ENCODE measurements at places on chromosomes 16 and 17.

- peak; percentile 92 for DNase-seq
Measured at GRCh38 chr16:28291651-28292626, at the start of gene SBK1. TSS of gene SBK1 (plus strand) at chr16:28292525. CDS start at chr16:28317392, 24,867 bp downstream.

DNA sequence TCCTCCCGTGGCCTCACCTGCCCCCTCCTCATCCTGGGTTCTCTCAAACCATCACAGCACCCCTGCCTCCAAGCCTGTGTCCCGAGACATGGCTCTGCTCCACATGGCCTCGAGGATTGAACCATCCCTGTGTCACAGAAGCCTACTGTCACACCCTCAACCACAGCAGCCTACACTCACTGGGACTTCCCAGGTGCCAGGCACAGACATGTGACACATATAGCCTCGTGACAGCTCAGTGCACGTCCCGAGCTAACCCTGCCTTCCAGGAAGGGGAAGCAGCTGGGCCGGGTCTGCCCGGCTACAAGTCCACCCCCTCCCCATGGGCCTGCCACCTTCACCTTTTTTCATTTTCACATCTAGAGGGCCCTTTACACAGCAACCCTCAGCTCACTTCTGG lies 238.3 kb downstream of the CPPED1 start:
- peak; percentile 23 for DNase-seq

DNA sequence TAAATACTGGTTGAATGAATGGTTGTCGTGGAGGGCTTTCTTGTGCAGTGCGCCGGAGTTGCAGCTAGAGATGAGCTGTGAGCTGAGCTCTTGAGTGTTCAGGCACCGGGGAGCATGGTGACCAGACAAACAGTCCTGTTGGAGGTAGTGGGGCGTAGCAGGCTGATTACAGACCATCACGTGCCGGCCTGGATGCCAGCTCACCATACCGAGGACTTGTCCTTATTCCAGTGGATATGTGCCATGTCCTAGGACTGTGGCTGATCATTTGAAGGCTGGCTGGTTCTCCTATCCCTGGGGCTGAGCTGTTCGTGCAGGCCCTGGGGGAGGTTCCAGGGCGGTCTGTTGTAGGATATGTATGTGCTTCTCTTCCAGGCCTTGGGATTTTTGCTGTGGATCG lies 60.0 kb downstream of the ABCC1 start:
- no peak for DNase-seq

DNA sequence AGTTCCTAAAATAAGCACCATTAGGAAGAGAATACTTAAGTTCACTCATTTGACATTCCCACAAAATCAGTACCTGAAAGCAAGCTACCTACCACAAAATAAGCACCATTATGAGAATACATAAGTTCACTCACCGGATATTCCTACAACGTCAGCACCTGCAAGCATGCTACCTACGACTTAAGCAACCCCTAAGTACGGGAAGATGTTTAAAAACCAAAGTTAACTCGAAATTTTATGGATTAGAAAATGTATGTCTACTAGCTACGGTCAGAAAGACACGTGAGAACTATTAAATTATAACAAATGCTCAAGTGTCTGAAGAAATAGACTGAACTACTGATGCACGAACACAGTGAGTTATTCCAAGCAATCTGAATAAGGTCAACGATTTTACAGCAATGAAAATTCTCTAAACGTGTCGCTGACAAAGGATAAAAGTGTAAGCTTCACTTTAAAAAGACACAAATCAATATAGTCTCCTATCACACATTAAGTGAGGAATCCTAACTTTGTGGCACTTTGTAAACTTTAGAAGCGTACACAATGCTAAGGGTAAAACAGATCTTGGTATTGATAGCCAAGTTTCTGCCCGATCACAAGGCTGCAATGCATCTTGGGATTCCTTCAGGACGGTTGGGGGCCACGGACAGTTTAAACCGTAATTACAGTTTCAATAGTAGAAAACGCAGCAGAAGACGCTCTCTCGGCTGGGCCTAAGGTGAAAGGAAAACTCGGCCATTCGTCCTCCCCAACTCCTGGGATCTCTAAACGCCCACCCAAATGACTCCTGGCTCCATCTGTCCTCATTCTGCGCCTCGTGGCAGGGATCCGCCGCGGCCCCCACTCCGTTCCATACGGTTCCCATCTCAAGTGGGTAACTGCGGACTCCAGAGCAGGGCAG lies 1.3 kb downstream of the GSPT1 start:
- peak; percentile 49 for DNase-seq

DNA sequence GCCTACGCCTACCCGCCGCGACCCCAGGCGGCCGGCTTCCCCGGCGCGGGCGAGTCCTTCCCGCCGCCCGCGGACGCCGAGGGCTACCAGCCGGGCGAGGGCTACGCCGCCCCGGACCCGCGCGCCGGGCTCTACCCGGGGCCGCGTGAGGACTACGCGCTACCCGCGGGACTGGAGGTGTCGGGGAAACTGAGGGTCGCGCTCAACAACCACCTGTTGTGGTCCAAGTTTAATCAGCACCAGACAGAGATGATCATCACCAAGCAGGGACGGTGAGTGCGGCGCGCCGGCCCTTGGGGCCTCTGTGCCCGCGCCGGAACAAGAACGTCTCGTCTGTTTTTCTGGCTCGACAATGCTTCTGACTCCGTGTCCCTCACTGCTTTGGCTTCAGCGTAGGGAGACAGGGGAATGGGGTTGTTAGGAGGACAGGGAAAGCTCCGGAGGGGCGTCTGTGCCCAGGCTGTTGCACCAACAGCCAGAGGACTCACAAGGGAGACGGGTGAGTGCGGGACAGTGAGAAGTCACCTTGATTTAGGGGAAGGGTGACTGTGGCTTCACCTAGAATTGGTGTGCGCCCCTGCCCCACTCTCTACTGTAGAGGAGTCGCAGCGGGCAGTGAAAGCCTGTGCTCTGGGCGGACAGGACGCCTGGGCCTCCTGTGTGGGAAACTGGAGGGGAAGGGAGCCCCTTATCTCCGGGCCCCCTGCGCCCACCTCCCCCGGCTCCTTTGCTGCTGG lies 806 bp downstream of the TBX21 start:
- DNase-seq, result peak; percentile 63

GRCh38 chr17:58344791-58345157 lies 7.2 kb downstream of the SUPT4H1 start:
- peak; percentile 82 for DNase-seq

- DNase-seq, result peak; percentile 79
Measured at GRCh38 chr17:1275962-1276736, 3.3 kb upstream of the TRARG1 start.

DNA sequence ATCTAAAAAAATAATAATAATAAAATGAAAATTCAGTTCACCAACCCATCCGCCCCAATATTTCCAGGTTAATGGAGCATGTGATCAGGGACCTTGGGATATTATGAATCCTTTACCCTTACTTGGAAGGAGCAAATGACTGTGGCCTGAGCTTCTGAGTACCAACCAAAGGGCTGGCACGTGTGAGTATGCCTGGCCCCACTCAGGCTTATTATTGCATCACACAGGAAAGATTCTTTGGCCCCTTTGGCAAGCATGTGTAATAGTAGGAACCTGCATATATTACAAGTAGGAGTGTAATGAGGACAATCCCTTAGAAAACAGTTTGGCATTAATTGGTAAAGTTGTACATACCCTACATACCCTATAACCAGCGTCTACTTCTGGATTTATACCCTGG lies 7.2 kb upstream of the C17orf78 start:
- DNase-seq, result no peak

GRCh38 chr17:10668775-10669174 lies 11.7 kb upstream of the MYH3 start:
- no peak for DNase-seq

DNA sequence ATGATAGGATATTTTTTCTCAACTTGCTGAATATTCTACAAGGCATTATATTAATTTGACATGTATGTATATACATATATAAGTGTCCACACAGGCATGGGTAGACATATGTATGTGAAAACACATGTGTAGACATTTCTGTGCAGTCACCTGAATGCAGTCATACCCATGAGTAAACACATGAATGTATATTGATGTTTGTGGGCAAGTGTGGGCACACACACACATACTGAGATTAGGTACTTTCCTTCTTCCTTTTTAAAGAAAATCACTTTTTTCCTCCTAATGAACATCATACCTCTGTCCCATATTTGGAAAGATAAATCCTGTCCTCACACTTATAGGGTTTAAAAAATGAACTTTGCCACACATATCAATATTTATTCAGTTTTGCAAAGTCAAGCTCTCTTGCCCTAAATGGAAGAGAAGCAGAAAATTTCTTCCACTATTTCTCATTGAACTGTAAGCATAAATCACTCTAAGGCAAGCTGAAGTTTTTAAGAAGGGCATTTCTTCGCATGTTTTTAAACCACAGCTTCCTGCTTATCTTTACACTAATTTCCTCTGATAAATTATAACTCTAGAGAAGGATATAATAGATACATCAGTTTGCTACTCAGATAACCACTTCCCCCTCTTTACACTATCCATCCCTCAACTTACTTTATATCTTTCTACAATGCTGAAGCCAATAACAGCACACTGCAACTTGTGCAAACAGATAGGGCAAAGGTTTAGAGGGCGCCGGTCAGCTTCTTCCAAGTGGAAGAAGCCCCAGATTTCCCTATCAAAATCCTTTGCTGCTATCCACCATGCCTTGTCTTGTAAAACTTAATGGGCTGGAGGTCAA lies 49.6 kb upstream of the LRRC37A3 start:
- peak; percentile 37 for DNase-seq

DNA sequence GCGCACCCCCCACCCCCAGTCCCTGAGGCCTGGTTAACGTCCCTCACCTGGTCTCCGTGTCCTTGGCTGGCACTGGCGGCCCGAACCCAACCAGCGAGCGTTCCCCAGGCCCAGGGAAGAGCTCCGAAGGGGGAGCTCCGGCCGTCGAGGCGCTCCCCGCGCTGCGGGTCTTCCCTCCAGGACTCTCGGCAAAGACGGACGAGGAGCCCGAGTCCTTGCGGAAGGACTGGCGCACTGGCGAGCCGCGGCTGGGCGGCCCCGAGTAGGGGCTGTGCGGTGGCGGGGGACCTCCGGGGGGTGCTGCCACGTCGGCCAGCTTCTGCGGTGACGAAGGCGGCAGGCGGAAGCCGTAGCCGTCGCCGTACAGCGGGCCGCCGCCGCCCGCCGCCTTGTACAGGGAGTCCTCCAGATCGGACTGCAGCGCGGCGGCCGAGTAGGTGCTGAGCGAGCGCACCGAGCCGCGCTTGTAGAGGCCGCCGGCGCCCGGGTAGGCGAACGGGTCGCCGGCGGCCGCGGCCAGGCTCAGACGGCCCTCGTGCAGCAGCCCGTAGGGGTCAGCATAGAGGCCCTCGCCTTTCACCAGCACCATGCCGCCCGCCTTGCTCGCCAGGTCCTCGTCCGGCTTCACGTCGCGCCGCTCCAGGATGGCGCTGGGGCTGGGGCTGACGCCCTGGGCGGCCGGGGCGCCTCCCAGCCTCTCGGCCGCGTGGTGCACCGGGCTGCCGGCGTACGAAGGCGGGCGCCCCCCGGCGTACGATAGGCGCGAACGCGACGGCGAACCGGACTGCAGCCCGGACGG lies 44.1 kb downstream of the SRCIN1 start:
- DNase-seq, result peak; percentile 44

DNA sequence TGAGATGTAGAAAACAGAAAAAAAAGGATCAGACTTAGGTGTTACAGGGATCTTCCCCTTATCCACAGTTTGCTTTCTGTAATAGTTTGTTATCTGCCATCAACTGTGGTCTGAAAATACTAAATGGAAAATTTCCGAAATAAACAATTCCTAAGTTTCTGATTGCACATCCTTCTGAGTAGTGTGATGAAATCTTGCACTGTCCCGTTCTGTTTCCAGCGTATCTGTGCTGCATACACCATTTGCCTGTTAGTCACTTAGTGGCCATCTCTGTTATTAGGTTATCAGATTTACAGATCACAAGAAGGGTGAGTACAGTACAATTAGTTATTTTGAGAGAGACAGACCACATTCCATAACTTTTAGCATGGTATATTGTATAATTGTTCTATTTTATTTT lies 185.6 kb upstream of the CPHXL start:
- no peak for DNase-seq

GRCh38 chr16:88329726-88330700 lies 52.7 kb upstream of the ZNF469 start:
- DNase-seq, result no peak

- DNase-seq, result no peak
Measured at GRCh38 chr16:57263541-57264351, 18.7 kb downstream of the ARL2BP start.

GRCh38 chr16:11229906-11230305 lies 26.1 kb downstream of the SOCS1 start:
- no peak for DNase-seq

DNA sequence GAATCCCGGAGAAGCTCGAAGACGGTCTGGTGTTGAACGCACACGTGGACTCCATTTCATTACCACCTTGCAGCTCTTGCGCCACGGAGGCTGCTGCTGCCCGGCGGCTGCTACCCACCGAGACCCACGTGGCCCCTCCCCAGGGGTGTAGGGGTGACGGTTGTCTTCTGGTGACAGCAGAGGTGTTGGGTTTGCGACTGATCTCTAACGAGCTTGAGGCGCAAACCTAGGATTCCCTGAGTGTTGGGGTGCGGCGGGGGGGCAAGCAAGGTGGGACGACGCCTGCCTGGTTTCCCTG lies 1.7 kb upstream of the CBX4 start:
- no peak for DNase-seq

- DNase-seq, result no peak
Measured at GRCh38 chr17:61593426-61593825, 2.4 kb upstream of the NACA2 start.

GRCh38 chr16:2826591-2827373 lies 3.3 kb upstream of the ZG16B start:
- no peak for DNase-seq

- peak; percentile 36 for DNase-seq
Measured at GRCh38 chr16:82061861-82062525, 26.9 kb downstream of the HSD17B2 start.

DNA sequence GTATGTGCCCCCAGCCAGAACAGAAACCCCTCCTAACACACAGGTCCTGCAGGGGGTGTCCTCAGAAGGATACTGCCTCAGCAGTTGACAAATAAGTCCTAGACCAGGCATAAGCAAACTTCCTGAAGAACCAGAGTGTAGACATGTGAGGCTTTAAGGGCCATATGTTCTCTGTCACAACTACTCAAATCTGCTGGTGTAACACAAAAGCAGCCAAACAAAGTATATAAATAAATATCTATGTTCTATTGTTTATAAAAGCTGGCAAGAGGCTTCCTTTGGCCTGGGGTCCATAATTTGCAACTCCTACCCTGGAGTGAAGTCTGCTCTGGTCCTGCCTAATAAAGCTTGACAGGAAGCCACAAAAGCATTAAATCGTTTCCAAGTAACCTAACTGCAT lies 9.9 kb downstream of the FAM83G start:
- no peak for DNase-seq

DNA sequence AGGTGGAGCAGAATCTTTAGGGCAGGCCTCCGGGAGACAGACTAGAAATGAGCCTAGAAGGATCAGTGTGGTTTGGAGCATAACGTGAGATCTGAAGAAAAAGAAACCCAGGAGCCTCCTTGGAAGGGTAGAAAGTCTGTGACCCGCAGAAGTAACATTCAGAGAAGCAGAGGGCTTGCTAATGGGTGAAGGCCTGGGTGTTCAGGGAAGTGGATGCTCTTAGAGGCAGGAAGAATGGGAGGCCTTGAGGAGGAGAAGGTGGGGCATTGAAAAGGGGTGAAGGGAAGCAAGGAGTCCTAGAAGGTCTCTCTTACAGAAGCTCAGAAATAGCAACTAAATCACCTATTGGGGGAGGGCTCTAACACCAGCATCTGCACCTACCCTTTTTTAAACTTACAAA lies 20.3 kb downstream of the GPT2 start:
- DNase-seq, result no peak

Data from B cell (primary cell).